Spinal cord (tissue), 10 donors: ENCODE measurements at places on chromosomes 11 and 22. TPM values are rescaled to one million over a fixed set of nuclear protein-coding genes. Genes with fewer than 3 reads are reported as not detected.

The UCP3 gene
- 2.5 TPM for total RNA-seq

- DNase-seq, result no peak
These were observed 21.9 kb downstream of the CASP12 start for GRCh38 chr11:104876324-104876723.

DNA sequence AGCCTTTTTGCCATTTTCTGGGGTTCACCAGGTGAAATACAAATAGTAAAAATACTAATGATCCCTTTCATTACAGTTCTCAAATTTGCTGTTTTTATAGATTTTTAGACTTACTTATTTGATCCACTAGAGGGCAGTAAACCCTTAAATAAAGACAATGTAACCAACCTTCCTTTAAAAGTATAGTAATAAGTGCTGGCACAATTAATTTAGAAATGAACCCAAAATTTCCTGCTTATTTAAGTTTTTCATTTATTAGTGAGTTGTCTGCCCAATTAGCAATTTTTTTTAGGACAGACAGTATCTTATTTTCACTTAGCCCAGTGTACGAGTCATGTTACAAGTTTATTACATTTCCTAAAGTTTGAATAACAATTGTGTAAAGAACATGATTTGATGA, 4.7 kb downstream of the DDIAS start:
- DNase-seq, result peak; percentile 47

GRCh38 chr11:17722000-17722643, 2.8 kb downstream of the MYOD1 start:
- no peak for DNase-seq

DNA sequence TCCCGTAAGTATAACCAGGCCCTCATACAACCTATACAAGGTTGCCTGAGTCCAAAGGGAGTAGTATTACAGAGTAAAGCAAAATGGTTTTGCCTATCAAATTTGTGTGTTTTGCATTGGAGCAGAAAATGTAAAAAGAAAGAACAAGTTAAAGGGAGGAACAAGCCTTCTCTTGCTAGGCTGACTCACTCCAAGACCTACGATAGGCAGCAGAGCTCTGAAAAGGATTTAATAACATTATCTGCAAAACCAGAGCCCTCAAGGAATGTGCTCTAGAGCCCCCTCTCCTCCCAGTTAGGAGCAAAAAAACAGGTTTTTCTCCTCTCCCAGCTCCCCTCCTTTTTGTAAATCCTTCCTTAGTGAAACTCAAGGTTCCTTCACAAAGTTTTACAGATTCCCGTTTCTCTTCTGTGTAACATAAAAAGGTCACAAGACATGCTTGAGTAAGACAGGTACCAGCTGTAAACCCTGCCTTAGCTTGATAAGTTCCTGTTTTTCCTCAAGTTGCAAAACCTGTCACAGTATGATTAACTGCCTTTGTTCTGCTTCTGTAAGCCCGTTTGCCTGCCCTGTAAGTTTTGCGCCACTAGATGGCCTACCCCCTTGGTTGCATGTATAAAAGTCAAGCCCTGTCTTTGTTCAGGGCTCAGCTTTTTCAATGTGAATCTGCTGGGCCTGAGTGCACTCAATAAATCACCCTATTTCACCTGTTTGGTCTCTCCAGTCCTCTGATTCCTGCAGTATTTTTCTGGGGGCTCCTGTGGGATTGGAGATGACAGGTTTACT, 498.2 kb downstream of the KCNA4 start:
- no peak for DNase-seq

DNA sequence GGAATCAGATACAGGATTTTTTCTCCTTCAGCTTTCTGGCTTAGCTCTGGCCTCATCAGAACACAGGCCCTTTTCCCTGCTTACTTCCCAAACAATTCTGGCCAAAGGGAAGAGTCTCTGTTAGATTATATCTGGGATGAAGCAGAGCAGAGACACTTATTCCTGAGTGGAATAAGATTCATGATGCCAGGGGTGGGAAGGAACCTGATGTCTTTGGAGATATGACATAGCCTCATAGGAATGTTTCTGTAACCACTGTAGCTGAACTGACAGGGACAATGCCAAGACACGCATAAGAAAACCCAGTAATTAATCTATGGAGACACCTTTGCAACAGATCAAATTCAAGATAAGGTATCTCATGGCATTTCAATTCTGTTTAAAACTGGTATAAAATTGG, 177.1 kb upstream of the RAG2 start:
- DNase-seq, result no peak

The KIRREL3 gene
- 18.7 TPM for total RNA-seq
